ENCODE measurements at places on chromosomes 6 and 20.

DNA sequence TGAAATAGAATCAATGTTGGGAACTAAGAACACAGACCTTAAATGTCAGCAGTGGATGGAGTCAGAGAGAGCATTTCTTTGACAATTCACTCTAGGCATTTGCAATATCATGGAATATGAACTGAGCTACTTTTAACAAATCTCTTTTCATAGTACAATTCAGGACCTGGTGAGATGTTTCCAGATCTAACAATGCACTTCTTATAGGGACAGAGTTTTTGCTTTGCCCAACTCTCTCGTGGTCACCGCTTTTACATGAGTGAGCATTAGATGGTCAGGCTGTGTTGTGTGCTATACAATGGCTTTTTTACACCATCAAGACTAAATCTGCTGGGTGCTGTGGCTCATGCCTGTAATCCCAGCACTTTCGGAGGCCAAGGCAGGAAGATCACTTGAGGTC is 233.6 kb downstream of the ATXN1 start:
- DNase-seq, result no peak

- DNase-seq, result no peak
These were observed 503.2 kb downstream of the PKHD1 start for GRCh38 chr6:51584163-51584562.

DNA sequence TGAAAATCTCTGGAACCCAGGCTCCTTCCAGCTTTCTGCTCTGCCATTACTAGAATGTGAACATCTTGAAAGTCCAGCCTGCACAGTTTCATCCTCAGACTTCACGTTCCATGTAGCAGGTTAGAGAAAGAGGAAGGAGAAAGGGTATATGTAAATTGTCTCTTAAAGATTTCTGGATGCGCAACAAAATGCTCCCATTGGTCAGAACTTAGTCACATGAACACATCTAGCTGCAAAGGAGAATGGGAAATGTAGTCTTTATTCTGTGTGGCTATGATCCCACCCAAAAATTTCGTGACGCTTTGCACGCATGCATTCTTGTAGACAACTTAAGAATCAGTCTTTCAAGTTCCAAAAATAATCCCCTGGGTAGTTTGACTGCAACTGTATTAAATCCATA is 46.4 kb upstream of the CHD6 start:
- DNase-seq, result peak; percentile 9

- no peak for DNase-seq
These were observed 8.3 kb downstream of the SEMG2 start for GRCh38 chr20:45229264-45230056.

DNA sequence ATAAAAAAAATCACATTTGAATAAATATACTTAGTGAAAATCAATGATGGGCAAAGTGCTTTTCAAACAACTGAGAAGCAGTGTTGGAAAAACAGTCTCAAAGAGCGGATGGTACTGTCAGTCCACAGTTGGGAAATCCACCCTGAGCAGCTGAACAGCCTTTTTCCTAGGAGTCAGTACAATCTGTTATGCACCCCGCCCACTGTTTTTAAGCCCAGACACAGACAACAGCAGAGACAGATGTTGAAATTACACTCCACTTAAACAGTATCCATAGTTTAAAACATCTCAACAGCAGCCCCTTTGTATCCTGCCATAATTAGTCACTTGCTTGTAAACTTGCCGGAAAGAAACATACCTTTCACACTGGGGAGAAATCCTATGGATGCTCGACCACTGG is 372 bp downstream of the KIAA0408 start:
- peak; percentile 43 for DNase-seq

DNA sequence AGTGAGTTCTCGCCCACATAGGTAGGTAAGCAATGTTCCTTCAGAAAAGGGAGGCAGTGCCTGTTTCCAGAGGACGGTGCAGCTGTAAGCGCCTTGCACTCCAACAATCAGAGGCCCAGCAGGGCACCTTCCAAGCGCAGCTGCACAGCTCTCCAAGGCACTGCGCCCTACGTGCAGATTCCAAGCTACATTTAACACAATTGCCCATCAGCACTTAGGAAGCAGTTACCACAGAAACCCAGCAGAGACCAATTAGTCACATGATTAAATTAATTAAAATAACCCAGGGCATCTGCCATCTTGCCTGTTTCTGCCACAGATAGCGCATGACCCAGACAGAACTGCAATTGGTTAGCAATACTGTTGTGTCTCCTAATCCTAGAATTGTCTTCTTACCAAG is 65.5 kb downstream of the SOBP start:
- DNase-seq, result no peak

- DNase-seq, result no peak
These were observed 37.4 kb downstream of the VEGFA start for GRCh38 chr6:43807228-43808061.

DNA sequence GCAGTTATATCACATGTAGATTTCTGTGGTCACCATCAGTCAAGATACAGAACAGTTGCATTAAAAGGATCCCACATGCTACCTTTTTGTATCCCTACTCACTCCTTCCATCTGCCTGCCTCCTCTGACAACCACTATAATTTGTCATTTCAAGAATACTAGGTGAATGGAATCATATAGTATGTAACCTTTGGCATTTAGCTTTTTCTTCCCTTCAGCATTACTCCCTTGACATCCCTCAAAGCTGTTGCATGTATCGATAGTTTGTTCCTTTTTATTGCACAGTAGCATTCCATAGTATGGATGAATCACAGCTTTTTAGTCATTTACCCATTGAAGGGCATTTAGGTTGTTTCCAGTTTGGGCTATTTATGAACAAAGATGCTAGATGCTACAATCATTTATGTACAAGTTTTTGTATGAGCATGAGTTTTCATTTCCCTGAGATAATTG is 26.1 kb downstream of the NCOA7 start:
- no peak for DNase-seq

DNA sequence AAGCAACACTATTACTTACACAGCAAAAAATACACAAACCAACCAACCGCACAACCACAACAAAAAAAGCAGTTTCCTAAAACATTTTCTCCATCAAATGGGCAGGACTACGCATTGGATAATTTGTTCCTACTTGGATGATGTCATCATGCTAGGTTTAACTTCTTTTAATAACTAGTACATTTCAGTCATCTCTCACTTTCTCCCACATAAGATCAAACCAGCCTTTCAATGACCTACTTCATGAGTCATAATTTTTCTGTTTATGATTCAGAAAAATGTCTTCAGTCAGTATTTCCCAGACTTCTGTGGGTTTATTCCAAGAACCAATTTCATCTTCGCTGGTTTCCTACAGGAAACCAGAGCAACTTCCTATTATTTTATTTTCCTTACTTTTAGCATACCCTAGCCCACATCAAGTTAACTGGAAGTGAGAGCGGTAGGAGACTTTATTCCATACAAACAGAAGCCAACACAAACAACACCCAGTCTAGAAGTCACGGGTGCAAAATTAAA is 134.2 kb downstream of the GMDS start:
- peak; percentile 63 for DNase-seq

GRCh38 chr6:66145867-66146266 is 438.8 kb upstream of the EYS start:
- no peak for DNase-seq

DNA sequence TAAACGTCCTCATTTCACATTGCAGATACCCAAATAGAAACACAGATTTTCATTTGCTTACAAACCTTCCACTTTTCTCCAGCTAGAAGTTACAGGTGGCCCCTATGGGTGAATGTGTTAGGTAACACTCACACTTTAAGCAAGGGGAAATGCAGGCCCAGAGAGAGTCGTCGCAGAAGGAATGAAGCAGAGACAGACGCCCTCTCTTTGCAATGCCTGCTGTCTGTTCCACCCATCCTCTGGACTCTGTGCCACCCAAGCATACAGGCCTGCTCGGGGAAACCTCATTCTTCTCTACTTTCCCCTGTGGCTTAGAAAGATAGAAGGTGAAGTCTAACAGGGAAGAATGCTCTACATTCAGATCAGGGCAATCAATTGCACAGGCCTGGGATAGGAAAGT is 57.2 kb downstream of the LRFN2 start:
- DNase-seq, result no peak

- DNase-seq, result no peak
These were observed 62.7 kb downstream of the LRRC1 start for GRCh38 chr6:53857318-53858094.

DNA sequence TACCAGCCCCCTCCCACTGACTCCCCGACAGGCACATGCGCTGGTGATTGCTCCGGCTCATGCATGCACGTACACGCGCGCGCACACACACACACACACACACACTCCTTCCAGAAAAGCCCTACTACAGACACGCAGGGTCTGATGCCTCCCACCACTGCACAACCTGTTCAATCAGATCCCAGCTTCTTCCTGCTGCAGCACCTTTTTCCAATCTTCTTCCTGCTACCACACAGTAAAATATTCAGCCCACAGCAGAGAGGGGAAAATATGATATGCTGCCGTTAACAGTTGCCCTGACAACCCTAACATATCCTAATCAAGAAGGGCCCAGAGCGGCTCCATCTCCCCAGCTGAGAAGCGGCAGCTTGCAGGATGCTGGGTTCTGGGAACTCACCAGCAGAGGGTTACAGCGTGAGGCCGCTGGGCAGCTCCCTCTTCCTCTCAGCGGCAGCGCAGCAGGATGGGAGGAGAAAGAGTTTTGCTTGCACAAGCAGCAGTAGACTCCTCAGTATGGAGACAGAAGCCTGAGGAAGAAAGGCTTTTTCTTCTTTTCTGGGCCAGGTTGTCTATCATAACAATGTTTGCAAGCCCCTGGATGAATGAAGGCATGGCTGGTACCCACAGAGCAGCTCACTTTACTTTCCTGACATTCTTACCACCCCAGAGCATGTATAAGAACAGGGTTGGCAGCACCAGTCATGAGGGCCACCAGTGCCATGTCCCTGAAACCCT is 23.9 kb downstream of the MAP7 start:
- peak; percentile 71 for DNase-seq

- DNase-seq, result peak; percentile 93
These were observed at the start of gene HDAC2 for GRCh38 chr6:113970805-113971676. Gene HDAC2 (minus strand): TSS chr6:113971148. CDS start chr6:113970908, 240 bp downstream.

DNA sequence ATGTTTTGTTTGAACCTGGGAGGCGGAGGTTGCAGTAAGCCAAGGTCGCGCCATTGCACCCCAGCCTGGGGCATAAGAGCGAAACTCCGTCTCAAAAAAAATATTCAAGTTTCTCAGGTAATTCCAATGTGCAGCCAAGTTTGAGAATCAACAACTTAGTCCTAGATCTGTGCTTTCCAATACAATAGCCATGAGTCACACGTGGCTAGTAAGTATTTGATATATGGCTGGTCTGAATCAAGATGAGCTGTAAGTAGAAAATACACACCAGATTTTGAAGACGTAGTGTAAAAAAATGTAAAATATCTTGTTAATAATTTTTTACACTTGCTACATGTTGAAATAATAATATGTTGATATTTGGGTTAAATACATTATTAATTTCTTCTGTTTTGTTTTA is 35.0 kb upstream of the BTBD3 start:
- DNase-seq, result no peak

GRCh38 chr6:147621263-147621662 is 112.8 kb downstream of the SAMD5 start:
- DNase-seq, result peak; percentile 45

- DNase-seq, result no peak
These were observed 5.5 kb upstream of the DSN1 start for GRCh38 chr20:36778831-36779655.

DNA sequence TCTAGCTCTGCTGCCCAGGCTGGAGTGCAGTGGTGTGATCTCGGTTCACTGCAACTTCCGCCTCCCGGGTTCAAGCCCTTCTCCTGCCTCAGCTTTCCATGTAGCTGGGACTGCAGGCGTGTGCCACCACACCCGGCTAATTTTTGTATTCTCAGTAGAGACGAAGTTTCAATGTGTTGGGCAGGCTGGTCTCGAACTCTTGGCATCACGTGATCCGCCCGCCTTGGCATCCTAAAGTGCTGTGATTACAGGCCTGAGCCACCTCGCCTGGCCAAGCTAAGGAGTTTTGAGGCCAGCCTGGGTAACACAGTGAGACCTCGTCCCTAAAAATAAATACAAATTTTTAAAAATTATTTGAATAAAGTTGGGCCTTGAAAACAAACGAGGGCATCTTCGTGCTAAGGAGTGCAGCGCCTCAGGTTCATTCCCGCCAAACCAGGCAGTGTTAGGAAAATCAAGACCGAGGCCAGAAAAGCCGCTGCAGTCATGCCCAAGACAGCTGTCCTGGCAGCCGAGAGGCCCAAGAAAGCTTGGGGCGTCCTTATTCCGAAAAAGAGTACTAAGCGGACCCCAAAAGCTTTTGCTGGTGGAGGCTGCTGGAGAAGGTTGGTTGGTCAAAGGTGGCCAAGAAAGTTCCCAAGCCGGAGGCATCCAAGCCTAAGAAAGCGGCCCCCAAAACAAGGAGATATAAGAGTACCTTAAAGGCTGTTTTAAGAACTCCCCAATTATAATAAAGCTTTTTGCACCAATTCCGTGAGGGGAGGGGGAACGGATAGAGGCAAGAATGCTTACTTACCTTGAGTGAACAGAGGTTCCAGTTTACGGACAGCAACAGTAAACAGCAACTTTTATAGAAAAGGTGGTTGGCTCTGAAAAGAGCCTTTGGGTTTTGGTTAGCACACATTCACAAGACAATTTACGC is 109.0 kb downstream of the HFE start:
- no peak for DNase-seq

DNA sequence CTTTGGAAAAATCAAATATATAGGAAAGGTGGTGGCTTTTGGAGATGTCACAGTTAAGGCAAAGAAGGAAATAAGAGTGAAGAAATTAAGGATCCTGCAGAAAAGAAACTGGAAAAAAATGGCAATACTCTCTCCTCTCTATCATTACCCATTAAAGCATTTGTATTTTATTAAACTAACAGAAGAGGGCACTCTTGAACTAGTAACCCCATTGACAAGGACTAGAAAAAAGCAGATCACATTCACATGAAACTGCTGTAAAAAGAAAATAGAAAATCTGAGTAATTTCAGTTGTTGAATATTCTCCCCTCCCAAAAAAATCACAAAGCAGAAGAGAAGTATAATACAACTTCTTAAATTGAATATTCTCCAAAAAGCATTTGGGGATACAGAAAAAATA is 104.1 kb upstream of the SLC35B3 start:
- peak; percentile 2 for DNase-seq

- no peak for DNase-seq
These were observed 3.1 kb upstream of the ULBP2 start for GRCh38 chr6:149938571-149939355.

GRCh38 chr6:15319677-15320076 is 73.8 kb downstream of the JARID2 start:
- no peak for DNase-seq

GRCh38 chr20:37270576-37271420 is 9.2 kb upstream of the GHRH start:
- DNase-seq, result no peak

GRCh38 chr20:40902661-40903060 is 126.0 kb upstream of the TOP1 start:
- no peak for DNase-seq

DNA sequence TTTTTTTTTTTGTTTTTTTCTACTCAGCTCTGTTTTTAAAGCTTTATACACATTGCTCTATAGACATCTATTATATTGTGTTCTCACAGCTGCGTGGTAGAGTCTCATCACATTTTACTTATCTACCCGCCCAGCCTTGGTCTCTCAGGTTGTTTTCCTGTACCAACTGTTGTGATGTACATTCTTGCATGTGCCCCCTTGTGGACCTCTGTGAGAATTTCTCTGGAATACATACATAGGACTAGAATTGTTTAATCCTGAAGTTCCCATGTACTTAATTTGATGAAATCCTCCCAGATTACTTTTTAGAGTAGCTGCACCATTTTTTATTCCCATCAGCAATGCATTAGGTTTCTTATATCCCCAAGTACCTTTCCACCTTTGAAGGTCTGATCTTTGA is 40.4 kb upstream of the TINAG start:
- peak; percentile 7 for DNase-seq

- DNase-seq, result peak; percentile 63
These were observed 4.5 kb upstream of the TAF8 start for GRCh38 chr6:42045538-42046460.
